ENCODE measurements at places on chromosomes 12 and 14.

GRCh38 chr14:101082036-101082435 lies 178.5 kb upstream of the RTL1 start:
- DNase-seq, result no peak

DNA sequence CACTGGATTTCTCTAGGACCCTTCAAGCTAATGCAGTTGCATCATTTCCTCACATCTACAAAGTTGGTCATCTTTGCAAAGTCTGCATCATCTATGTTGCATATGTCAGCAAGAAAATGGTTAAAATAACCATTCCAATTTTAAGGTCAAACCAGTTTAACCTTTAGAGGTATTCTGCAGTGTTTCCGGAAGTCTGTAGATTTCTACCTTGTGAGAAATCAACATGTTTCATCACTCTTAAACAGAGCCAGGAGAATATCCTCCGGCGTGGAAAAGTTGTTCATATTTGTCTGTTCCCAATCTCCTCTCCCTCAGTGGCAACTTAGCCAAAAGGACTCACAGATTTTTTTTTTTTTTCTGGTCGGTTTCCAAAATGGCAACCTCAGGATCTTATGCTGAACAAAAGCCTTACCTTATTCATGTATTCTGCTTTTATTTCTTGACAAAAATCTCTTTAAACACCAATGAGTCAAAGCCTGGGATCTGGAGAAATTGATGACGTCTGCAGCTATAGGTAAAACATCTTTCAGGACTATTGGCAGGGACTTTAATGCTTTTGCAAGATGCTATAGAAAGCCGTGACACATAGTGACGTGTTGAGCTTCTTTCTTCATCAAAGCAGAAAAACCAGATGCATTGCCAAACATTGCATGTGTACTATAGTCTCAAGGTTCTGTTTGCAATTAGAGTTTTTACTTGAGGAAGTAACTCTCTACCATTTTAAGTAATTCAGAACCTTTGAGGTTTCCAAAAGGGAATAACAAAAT lies 16.0 kb upstream of the CDK17 start:
- DNase-seq, result peak; percentile 91

- DNase-seq, result peak; percentile 1
Measured at GRCh38 chr14:43539210-43539609, 967.9 kb downstream of the FSCB start.

DNA sequence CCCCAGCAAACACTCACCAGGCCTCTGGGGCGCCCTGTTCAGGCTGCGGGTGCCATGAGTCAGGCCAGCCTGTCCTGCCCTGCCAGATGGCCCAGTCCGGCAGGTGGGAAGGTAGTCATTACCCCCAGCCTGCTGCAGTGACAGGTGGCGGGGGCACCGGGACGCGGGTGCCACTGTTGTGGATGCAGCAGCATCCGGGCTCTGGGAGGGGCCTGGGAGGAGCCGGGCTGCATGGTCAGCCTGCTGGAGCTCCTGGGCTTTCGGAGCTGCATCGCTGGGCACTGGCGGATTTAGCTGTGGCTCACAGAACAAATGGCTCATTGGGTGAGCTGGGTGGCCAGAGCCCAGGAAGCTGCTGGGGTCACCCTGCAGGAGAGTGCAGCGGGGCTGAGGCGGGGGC lies 13.5 kb downstream of the CEP170B start:
- DNase-seq, result no peak

DNA sequence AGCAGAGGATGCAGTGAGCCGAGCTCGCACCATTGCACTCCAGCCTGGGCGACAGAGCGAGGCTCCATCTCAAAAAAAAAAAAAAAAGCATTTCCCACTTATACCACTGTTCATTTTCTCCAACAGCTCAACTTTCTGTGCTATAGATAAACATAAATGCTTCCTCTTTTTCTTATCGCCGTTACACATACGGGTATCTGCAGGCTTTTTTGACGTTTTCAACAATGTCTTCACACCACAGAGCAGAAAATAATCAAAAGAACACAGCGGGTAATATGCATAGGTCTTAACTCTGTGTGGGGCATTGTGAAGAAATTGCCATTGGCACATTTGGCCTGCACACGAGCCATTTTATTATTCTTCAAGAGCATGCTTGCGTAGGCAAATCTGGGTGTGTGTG lies 86.4 kb downstream of the CAPZA3 start:
- no peak for DNase-seq

DNA sequence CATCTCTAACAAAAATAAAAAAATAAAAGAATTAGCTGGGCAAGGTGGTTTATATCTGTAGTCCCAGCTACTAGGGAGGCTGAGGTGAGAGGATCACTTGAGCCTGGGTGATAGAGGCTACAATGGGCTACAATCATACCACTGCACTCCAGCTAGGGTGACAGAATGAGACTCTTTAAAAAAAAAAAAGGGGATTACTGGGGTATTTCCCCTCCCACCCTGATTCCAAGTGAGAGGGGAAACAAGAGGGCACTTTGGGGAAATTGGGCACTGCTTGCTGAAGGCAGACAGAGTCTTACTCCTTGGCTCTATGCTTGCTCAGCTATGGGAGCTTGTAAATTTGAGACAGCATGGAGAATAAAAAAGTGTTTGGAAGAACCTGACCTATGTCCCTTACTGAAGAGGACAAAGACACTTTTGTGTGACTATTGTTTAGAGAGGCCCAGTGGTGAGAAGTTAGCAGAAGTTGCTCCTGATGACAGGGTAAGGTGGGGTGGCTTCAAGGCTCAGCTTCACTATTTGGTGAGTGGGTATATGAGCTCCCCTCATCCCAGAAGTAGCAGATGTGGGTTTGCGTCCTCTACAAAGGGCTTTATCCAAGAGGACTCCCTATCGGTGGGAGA lies 44.0 kb downstream of the KLRG1 start:
- DNase-seq, result no peak

GRCh38 chr12:71838231-71838630 lies 1.3 kb upstream of the TBC1D15 start:
- no peak for DNase-seq

- peak; percentile 43 for DNase-seq
Measured at GRCh38 chr14:67228325-67228984, 12.8 kb upstream of the PALS1 start.

GRCh38 chr12:57103856-57104255 lies 7.3 kb downstream of the STAT6 start:
- peak; percentile 49 for DNase-seq

GRCh38 chr12:121942145-121942718 lies 23.8 kb downstream of the CFAP251 start:
- DNase-seq, result peak; percentile 49

GRCh38 chr12:22481547-22482104 lies 62.7 kb downstream of the C2CD5 start:
- no peak for DNase-seq

DNA sequence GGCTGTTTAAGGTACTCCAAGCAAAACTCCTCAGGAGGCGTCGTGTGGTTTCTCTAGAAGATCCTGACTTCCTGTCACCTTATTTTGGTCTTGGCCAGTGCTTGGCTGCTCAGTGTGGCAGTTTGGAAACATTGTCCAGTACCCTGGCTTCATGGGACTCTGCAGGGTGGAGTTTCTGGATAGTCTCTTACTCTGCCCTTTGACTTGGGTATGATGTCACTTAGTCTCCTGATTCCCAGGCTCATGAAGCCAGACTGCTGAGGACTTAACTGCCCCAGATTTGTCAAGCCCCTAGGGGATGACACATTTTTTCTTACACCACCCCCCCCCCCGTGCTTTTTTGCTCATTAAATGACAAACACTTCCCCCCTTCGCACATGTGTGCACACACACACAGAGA lies 82.7 kb downstream of the ADCK1 start:
- no peak for DNase-seq

GRCh38 chr12:65653946-65654629 lies 170.2 kb upstream of the HMGA2 start:
- no peak for DNase-seq

DNA sequence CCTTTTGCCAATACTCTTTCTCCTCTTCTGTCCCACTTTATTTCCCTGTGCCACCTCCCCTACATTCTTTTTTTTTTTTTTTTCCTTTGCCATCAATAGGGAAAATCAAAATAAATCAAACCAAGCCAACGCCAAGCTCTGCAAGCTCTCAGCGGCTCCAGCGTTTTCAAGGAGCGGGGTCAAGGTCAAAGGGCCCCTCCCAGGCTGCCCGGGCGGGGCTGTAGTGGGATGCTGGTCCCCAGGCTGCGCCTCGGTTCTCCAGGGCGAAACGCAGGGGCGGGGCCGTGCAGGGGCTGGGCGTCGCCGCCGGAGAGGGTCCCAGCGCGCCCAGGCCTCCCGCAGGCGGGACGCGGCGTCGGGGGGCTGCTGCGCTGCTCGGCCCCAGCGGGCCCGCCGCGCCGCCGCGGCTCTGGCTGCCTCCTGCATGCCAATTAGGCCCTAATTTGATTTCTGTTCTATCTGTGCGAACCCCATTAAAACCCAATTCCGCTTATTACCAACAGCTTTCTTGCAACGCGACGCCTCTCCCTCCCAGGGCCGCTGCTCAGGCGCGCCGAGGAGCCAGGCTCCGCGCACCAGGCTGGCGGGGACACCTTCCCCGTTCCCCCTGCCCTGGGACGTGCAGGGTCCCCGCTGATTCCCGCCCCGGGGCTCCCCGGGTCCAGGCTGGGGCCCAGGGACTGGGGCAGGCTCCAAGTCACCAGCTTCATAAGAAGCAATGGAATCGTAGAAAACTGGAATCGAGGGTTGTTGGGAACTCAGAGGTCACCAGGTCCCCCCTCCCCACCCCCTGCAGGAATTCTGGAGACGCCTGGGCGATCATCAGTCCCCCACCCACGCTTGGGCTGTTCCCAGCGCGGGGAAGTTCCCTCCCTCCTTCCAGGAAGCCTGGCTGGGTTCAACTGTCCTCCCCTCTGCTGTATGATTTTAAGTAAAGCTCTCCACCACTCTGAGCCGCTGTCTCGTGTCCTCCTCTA lies 50.7 kb upstream of the MAP1LC3B2 start:
- peak; percentile 14 for DNase-seq

DNA sequence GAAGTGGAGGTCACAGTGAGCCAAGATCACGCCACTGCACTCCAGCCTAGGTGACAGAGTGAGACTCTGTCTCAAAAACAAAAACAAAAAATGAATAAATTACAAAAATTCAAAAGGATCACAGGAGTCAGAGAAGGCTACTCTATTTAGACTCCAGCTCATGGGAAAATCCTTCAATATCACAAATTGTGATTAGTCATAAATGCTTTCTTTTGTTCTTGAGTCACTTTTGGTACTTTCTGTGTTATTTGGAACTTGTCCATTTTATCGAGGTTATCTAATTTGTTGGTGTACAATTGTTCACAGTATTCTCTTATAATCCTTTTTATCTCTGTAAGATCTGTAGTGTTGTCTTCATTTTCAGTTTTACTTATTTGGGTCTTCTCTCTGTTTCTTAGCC lies 18.9 kb downstream of the ALDH2 start:
- peak; percentile 55 for DNase-seq

- peak; percentile 52 for DNase-seq
Measured at GRCh38 chr14:75258079-75258802, 20.4 kb upstream of the FOS start.

DNA sequence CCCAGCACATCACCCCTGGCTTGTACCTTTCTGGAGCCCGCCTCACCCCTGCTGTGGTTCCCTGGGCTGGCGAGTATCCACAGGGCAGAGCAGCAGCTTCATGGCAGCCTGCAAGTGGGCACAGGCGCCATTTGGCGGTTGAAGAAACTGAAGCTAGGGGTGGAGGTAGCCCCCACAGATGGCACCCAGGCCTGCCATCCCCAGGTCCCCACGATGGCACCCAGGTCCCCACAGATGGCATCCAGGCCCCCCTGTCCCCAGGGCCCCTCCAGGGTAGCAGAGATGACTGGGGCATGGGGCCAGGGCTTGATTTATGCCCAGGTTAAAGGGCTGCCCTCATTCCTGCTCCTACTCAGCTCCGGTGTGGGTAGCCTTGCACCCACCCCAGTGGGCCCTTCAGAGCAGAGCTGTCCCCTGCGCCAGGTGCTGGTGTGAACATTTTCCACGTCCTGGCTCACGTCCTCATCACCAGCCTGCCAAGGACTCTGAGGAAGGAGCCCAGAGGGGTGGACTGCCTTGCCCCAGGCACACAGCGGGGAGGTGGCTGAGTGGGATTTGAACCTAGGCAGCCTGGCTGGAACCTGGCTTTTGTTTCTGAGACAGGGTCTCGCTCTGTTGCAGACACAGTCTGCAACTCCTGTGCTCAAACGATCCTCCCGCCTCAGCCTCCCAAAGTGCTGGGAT lies 8.7 kb downstream of the MMP17 start:
- no peak for DNase-seq

All from iris pigment epithelial cell (primary cell).